ENCODE measurements at places on chromosomes 5 and 9.

- DNase-seq, result no peak
These were observed 6.4 kb upstream of the TEX48 start for GRCh38 chr9:114688379-114688778.

DNA sequence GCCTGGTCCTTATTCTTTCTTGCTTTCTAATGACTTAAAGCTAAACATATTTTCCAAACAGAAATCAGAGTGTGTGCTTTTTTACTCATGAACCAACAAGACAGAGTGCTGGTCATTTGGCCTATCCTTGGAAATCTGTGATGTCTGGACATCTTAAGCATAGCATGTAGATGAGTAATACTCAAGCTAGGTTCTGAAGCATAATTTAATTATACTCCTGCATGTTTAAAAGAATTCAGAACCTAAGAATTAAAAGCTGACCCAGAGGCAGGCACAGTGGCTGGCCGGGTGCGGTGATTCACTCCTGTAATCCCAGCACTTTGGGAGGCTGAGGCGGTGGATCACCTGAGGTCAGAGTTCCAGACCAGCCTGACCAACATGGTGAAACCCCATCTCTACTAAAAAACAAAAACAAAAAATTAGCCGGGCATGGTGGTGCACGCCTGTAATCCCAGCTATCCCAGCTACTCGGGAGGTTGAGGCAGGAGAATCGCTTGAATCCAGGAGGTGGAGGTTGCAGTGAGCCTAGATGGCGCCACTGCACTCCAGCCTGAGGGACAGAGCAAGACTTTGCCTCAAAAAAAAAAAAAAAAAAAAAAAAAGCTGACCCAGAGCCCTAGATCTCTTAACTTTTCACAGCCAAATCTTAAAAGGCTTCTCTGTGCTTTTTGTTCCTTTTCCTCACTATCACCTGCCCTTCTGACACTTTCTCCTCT lies 16.2 kb upstream of the TJP2 start:
- DNase-seq, result no peak

- DNase-seq, result peak; percentile 49
These were observed 7.1 kb downstream of the NFX1 start for GRCh38 chr9:33297432-33297831.

DNA sequence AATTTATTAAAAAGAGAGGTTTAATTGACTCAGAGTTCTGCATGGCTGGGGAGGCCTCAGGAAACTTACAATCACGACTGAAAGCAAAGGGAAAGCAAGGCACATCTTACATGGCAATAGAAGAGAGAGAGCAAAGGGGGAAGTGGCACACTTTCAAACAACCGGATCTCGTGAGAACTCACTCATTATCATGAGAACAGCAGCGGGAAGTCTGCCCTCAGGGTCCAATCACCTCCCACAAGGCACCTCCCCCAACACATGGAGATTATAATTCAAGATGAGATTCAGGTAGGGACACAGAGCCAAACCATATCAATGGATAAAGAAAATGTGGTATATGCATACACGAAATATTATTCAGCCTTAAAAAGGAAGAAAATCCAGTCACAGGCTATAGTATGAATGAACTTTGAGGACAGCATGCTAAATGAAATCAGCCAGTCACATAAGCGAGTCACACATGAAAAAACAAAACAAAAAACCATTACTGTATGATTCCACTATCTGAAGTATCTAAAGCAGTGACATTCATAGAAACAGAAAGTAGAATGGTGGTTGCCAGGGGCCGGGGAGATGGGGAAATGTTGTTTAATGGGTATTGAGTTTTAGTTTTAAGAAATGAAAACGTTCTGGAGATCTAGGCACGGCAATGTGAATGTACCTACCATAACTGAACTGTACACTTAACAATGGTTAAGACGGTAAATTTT lies 83.4 kb upstream of the PCA3 start:
- no peak for DNase-seq

GRCh38 chr9:114058688-114059046 lies 19.4 kb downstream of the AMBP start:
- no peak for DNase-seq

GRCh38 chr5:132656774-132657355 lies 1.1 kb upstream of the IL13 start:
- DNase-seq, result no peak

- DNase-seq, result no peak
These were observed 143.6 kb downstream of the LHFPL2 start for GRCh38 chr5:78504704-78505677.

- DNase-seq, result no peak
These were observed 44.5 kb upstream of the ZNF622 start for GRCh38 chr5:16510098-16510497.

DNA sequence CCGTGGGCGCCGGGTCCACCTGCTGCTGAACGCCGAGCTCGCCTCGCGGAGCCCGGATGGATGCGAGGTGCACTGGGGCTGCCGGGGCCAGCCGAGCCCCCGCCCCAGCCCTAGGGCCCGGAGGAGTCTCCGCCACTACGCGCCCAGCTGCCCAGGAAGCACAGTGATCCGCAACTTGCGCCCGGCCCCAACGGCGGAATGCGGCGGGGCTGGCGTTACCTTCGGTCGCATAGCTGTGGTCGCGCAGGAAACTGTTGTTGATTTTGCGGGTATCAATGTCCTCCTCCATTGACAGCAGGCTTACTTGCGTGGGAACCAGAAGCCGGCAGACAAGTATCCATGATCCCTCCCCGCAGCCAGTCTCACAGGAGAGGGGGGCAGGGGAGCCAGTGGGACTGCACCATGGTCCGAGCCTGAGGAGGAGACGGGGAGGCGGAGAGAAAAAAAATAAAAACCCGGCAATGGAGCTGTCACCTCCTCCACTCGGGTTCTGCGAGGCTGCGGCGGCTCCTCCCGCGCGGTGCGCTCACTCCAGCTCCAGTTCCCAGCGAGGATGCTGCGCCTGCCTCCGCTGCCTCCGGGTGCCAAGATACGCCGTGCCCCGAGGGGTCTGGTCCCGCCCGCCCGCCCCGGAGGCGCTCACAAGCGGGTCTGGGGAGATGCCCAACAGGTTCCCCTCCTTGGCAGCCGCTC lies 628 bp downstream of the PPP2R2B start:
- DNase-seq, result peak; percentile 34

GRCh38 chr9:110143950-110144545 lies 63.9 kb downstream of the C9orf152 start:
- peak; percentile 30 for DNase-seq

- DNase-seq, result no peak
These were observed 148.4 kb upstream of the MAP3K1 start for GRCh38 chr5:56666901-56667300.

GRCh38 chr5:140011297-140011802 lies 31.7 kb downstream of the NRG2 start:
- DNase-seq, result peak; percentile 63

DNA sequence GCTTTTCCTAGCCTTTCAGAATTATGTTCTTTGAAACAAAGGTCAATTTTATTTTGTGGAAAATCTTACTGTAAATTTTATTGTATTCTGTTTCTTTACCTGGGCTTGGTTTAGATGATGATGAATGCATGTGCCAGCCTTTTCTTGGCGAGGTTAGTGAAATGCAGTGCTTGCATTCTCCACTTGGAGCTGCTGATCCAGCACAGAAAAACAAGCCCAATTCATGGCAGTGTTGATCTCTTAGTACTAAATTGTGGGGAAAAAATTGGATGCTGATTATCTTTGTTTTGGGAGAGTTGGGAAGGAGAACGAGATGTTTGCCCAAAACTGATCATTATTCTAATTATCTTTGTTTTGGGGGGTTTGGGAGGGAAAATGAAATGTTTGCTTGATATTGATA lies 3.7 kb downstream of the HABP4 start:
- no peak for DNase-seq

- no peak for DNase-seq
These were observed 1.3 kb downstream of the DMRT1 start for GRCh38 chr9:842635-843426.

DNA sequence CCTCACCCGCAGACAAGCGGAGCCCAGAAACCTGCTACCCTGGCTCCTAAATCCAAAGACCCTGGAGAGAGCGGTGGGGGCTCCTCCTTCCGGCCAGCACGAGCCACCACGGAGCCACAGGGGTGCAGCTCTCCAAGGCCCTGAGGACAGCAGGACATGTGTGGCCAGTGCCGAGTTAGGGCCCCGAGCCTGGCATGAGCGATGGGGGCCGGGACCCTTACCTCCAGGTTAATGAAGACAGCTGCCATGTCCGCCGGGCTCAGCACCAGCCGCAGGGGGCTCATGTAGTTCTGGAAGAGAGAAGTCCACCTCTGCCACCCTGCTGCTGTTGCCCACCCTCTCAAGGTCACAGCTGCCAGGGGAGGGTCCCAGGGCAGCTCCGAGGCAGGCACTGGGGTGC lies 68.9 kb upstream of the SARDH start:
- DNase-seq, result no peak

DNA sequence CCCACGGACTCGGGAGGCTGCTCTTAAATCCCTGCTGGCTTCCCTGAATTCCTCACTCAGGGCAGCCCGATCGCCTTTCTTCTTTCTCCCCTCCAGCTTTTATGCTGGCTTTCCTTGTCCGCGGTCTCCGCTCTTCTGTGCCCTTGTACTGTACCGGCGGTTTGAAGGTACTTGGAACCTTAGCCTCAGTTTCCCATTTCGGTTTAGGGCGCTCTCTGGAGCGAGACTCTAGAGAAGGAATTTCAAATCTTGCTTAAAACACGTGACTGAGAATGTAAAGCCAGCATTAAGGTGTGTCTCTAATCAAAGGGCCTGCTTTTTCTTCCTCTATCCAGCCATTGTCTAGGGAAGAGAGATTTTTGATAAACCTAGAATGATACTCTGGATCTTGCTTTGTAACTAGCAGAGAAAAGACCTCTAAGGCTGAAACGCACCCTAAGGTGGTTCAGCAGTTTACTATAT lies 650 bp downstream of the GPR107 start:
- DNase-seq, result no peak

GRCh38 chr9:121271368-121272341 lies 3.7 kb downstream of the GSN start:
- no peak for DNase-seq

GRCh38 chr9:89422151-89422975 lies 75.5 kb downstream of the SEMA4D start:
- no peak for DNase-seq

DNA sequence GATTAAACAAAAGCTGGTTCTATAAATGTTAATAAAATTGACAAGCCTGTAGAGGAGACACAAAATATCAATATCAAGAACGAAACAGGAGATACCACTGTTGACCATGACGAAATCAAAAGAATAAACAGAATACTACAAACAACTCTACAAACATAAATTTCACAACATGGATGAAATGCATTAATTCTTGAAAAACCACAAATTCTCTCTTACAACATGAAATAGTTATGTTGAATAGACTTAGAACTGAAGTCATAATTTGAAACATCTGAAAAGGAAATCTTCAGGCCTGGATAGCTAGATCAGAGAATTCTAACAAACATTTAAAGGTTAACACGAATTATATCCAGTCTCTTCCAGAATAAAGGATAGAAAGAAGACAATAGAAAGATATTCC lies 6.9 kb upstream of the SPATA31C1 start:
- no peak for DNase-seq

- DNase-seq, result no peak
These were observed 80.3 kb downstream of the HRH2 start for GRCh38 chr5:175738126-175738525.

GRCh38 chr9:17484906-17485305 lies 94.0 kb upstream of the SH3GL2 start:
- DNase-seq, result no peak

- DNase-seq, result no peak
These were observed 89.3 kb upstream of the DMRT1 start for GRCh38 chr9:752201-752600.

GRCh38 chr5:165244407-165244806 lies 1739.0 kb downstream of the MAT2B start:
- DNase-seq, result no peak

GRCh38 chr9:74277532-74277931 lies 219.6 kb upstream of the RORB start:
- peak; percentile 56 for DNase-seq

GRCh38 chr5:74199436-74200210 lies 440.9 kb downstream of the ENC1 start:
- no peak for DNase-seq

GRCh38 chr5:172766287-172767108 lies 4.5 kb downstream of the DUSP1 start:
- no peak for DNase-seq

DNA sequence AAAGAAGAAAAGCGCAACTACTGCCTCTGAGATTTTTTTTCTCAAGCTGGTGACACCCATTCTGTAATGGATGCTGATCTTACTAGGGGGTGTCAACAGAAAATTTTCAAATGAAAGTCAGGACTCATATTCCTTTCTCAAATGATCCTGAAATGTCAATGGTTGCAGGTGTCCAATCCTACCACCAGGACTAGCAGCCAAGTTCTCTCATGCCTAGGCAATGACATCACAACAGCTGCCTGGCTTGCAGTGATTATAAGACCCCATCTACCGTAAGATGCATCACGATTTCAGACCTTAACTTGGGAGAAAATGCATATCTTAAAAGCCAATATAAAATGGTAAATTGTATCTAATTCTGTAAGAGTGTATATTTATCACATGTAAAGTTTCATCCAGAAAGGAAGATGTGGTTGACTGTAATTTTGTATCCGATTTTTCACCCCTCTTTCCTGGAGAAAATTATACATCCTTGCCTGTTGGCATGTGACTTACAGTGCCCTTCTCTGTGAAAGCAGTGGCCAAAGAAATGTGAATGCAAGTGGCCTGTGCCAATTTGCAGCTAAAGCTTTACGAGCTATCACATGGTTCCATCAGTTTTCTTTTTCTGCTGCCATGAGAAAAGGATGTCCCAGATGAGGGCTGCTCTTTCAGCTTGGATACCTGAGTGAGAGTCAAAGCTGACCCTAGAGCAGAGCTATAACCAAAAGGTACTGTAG lies 104.4 kb downstream of the DENND1A start:
- no peak for DNase-seq

- DNase-seq, result no peak
These were observed 5.9 kb upstream of the LARS1 start for GRCh38 chr5:146188358-146188757.

GRCh38 chr9:97638666-97639065 lies 5.0 kb downstream of the NCBP1 start:
- DNase-seq, result no peak

- no peak for DNase-seq
These were observed 111.3 kb downstream of the RXRA start for GRCh38 chr9:134437403-134438194.

DNA sequence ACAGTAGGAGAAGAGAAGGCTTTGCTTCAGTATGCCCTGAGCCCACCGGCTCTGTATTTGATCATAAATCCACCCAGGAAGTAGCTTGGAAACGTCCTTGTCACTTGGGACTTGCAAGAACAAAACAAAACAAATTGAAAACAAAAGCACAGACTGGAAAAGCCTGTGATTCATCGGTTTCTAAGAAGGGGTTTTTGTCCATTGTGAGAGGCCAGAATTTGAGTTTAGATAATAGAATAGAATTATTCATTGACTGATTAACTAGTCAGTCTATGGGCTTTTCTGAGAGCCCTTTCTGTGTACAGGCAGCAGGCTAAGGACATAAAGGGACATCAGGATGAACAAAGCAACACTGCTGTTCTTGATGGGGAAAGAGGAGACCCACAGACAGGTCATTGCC lies 424.8 kb downstream of the IRX1 start:
- no peak for DNase-seq
